ENCODE measurements at places on chromosomes 13 and 19.
A peak's percentile ranks its signal among the peaks of the same experiment; 100 is the strongest.

DNA sequence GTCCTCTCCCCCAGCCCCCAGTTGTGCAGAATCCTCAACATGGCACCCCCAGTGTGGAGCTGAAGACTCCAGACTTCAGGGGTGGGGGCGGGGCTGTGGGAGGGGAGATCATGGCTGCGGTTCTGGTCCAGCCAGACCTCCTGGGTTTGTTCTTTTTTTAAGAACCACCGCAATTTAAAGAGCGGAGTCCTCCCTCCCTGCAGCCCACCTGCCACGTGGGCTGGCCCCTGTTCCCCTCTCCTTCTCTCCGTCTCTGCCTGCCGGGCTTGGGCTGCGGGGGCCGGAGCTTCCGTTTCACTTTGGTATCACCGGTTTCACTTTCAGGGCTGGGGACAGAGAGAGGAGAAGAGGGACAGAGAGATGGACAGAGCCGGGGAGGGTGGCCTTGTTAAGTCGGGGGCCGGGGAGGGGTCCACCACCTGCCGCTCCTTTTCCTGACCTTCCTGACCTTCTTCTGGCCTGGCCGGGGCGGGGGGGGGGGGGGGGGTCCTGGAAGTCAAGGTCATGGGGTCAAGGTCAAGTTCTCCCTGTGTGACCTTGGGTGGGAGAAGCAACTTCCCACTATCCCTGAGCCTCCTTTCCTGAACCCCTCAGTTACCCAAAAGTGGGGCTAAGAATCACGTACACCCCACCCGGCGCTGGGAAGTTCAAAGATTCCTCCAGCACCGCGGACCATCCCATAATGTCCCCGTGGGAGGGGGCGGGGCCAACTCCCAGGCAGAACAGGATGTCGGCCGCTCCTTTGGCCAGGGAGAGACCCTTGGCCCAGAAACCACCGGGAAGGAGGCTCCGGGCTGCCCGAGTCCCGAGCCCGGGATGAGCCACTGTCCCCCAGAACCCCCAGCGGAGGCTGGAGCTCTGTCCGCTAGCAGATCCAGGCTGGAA is 11.3 kb upstream of the ZBTB7A start:
- DNase-seq: no peak

DNA sequence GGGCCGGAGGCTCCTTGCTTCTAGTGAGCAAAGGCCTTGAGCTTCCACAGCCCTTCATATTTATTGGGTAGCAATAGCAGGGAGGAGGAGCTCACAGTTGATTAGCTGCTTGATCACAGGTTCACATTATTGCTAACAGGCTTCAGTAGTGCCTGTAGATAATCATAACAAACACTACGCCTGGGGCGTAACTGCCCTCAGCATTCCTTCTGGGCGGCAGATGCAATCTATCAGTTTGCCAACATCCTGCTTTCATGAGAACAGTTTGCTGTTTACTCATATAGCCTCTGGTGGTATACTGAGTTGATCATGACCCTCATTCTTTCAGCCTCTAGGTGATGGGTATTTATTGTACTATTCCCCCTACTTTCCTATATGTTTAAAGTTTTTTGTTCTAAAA is 149.4 kb downstream of the B3GLCT start:
- no peak for DNase-seq

DNA sequence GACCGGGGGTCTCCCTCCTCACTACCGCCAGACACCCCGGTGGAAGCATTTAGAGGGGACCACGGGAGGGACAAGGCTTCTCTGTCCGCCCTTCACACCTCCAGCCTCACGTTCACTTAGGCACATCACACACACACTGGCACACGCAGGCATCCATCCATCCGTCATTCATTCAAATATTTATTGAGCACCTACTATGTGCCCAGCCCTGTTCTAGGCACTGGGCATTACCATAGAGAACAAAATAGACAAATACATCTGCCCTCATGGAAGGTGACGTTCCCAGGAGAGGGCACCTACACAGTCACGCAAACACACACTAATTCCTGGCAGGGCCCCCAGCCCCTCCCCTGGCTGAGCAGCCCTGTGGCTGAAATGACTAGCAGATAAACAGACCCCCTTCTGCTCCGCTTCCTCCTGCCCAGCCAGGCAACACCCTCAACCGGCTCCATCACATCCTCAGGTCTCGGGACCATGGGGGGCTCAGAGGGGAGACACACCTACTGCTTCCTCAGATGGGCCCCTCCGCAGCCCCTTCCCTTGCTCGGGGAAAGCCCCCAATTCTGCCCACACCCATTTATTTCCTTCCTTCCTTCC is 3.7 kb upstream of the NOP53 start:
- no peak for DNase-seq

GRCh38 chr19:1365319-1366269 is 18.1 kb upstream of the NDUFS7 start:
- DNase-seq: no peak

DNA sequence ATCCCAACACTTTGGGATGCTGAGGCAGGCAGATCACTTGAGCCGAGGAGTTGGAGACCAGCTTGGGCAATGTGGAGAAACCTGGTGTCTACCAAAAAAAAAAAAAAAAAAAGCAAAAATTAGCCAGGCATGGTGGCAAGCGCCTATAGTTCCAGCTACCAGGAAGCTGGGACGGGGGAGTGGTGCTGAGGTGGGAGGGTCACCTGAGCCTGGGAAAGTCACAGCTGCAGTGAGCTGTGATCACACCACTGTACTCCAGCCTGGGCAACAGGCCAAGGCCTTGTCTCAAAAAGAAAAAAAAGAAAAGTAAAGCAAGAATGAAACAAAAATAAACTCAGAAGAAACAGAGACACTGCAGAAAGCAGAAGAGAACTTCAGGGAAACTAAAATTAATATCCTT is 31.6 kb downstream of the MTRF1 start:
- no peak for DNase-seq

GRCh38 chr13:98664924-98665637 is 87.4 kb downstream of the SLC15A1 start:
- no peak for DNase-seq

GRCh38 chr19:35249146-35249847 is 495 bp downstream of the LSR start:
- DNase-seq: peak; percentile 45

- no peak for DNase-seq
Observed at GRCh38 chr19:49940482-49940791, 11.1 kb upstream of the NUP62 start.

GRCh38 chr13:22062478-22063205 is 391.8 kb downstream of the FGF9 start:
- DNase-seq: peak; percentile 1

GRCh38 chr19:44800461-44800860 is 8.4 kb upstream of the BCAM start:
- DNase-seq: peak; percentile 54

DNA sequence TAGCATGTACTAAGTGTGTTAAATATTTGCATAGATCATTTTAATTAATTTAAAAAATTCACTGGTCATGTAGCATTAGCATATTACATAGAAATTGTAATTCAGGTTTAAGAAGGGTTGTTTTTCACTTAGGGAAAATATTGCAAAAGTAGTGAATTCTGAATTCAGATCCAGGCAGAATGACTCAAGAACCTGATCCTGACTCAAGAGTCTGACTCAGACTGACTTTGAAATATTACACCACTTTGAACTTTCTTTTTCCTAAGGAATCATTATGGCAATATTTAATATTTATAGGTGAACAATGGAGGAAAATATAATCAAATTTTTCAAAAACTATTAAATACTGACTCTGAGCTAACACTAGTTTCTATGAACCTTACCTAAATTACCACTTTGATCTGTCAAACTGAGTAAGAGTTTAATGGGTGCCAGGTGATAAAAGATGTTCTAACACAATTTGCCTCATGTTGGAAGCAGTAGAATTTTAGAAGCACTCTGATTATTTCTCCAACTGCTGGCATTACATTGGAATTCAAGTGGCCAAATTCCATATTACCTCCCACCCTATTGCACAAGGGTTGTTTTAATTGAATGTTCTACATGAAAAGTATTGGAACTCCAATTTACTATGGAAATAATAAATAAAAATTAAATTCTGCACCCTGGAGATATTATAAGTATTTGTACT is 261.6 kb downstream of the SLITRK1 start:
- no peak for DNase-seq
